ENCODE measurements at places on chromosomes 7 and 10.
A peak's percentile ranks its signal among the peaks of the same experiment; 100 is the strongest.

DNA sequence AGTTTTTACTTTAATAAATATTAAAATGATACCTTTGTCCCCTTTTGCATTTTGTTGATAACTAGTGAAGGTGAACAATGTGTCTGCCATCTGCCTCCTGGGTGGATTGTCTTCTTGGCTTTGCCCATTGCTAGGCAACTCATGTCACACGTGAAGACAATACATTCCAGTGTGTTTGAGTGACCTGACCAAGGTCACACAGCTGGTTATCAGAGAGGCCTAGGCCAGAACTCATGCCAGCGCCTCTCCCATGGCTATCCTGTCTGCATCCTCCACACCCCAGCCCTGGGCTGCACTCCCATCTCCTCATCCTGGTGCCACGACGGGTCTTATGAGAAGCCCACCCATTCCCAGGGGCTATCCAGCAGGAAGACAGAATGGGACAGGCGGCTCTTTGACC lies 108.7 kb downstream of the PLCE1 start:
- no peak for DNase-seq

GRCh38 chr10:64039198-64039597 lies 518.0 kb downstream of the REEP3 start:
- no peak for DNase-seq

- DNase-seq, result no peak
These were observed 433 bp upstream of the TRIM4 start for GRCh38 chr7:99919814-99920112.

DNA sequence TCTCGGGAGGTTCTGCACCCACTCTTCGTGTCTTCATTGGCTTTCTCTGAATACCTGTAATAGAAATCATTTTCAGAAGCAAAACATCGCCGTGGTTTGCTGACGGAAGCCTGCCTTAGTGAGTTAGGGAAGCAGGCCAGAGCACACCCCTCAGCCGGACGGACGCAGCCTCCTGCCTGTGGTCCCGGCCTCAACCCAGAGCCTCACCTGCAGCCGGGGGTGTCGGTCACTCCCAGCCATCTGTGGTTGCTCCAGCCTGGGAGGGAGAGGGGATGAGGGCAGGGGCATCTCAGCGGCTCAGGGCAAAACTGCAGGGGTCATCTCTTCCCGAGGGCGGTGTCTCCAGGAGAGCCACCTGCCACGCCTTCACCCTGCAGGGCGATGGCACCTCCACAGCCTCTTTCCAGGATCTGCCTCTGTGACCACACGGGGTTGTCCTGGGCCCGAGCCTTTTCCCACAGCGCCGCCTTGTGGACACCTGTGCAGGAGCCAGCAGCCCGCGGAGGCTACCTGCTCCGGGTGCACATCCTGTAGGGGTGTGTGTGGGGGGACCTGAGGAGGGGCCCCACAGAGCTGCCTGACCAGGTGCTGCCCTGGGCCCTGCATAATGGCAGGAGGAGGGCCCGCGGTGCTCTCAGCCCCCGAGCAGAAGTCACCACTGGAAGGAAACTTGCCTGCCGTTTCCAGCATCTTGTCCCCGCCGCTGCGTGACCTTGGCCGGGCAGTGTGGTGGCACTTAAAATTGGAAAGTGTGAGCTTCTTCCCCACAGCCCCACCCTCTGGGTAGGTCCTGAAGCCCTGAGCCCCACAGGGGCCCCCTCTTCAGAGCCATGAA lies 21.6 kb upstream of the AP5Z1 start:
- DNase-seq, result peak; percentile 75

GRCh38 chr10:18290651-18291313 lies 150.6 kb downstream of the CACNB2 start:
- no peak for DNase-seq

- no peak for DNase-seq
These were observed 155.0 kb downstream of the BMPER start for GRCh38 chr7:34060196-34060947.

DNA sequence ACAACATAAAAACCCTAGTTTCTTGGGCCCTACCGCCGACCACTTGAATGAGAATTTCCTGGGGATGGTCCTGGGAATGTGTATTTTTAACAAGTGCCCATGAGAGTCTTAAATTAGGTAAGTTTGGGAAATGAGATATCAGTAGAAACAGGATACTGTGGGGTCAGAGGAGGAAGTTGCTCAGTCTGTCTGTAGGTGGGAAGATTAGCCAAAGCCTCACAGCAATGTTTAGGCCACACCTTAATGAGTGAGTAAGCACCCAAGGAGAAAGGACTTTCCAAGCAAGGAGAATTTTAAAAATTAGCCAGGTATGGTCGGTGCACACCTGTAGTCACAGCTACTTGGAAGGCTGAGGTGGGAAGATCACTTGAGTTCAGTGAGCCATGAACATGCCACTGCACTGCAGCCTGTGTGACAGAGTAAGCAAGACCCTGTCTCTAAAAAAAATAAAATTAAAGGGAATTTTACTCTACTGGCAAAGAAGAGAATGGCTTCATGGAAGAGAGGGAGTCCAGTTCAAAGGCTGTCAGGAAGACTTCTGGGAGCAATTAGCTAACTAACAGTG lies 31.9 kb downstream of the PAPSS2 start:
- DNase-seq, result no peak

GRCh38 chr7:151472644-151473380 lies 32.9 kb upstream of the CRYGN start:
- no peak for DNase-seq

GRCh38 chr7:114312649-114313048 lies 102.0 kb upstream of the FOXP2 start:
- no peak for DNase-seq

- DNase-seq, result no peak
These were observed 537.3 kb downstream of the TNS3 start for GRCh38 chr7:47044625-47045024.

- no peak for DNase-seq
These were observed 72.0 kb downstream of the PARP12 start for GRCh38 chr7:139990571-139991268.

Measured in stimulated activated CD8-positive, alpha-beta memory T cell treated with anti-CD3 and anti-CD28 coated beads, Interleukin-4, amount 100 ng/mL, for 1 hour (primary cell).